ENCODE measurements at places on chromosomes 5 and 9.

GRCh38 chr5:5675511-5675910 is 253.0 kb downstream of the ICE1 start:
- no peak for DNase-seq

DNA sequence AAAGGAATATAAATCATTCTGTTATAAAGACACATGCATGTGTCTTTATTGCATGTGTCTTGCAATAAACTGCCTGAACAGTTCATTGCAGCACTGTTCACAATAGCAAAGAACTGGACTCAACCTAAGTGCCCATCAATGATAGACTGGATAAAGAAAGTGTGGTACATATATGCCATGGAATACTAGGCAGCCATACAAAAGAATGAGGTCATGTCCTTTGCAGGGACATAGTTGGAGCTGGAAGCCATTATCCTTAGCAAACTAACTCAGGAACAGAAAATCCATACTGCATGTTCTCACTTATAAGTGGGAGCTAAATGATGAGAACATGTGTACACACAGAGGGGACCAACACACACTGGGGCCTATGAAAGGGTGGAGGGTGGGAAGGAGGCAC is 63.7 kb upstream of the CHD1 start:
- no peak for DNase-seq

DNA sequence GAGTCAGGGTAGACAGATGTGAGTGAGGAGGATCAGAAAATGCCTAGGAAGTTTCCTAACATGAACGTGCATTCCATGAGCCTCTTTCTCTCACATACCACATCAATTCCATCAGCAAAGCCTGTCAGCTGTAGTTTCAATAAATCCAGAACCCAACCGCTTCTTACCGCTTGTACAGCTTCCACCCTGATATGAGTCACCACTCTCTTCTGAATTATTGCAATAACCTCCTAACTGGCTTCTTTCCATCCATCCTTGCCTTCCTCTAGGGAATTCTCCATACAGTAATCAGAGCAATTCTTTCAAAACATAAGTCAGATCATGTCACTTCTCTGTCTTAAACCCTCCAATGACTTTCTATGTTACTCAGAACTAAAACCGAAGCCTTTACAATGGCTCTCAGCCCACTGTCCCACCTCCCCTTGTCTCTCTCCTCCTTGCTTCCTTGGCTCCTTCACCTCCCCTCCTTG is 8.1 kb upstream of the RAD23B start:
- DNase-seq, result no peak

DNA sequence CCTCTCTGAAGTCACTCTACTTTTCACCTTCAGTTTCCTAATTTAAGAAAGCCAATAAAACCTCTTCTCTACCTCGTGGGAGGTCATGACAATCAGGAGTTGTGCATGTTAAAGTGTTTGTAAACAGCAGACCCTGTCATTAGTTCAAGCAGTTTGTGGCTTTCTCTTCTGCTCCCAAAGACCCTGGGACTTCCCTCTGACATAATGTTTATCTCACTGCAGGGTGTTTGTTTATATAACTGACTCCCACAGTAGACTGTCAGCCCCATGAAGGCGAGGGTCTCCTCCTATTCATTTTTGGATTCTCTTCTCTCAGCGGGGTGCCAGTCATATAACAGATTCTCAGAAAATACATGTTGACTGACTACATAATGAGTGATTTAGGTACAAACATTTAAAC is 360.0 kb upstream of the ZNF462 start:
- no peak for DNase-seq

DNA sequence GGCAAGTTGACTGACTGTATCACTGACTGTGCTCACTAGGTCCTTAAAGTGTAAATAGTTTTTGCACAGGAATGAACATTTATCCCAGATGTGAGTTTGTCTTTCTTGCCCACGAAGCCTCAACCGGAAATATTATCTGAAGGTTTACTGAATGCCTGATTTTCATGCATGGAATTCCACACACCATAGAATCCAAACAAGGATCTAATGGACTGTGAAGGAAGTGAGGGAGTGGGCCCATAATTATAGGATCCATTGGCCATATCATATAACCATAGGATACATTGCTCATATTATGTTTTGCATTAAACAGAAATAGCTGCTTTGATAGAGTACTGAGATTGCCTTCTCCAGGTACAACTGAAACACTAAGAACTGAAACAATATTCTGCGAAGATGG is 1057.2 kb upstream of the EDIL3 start:
- DNase-seq, result no peak

DNA sequence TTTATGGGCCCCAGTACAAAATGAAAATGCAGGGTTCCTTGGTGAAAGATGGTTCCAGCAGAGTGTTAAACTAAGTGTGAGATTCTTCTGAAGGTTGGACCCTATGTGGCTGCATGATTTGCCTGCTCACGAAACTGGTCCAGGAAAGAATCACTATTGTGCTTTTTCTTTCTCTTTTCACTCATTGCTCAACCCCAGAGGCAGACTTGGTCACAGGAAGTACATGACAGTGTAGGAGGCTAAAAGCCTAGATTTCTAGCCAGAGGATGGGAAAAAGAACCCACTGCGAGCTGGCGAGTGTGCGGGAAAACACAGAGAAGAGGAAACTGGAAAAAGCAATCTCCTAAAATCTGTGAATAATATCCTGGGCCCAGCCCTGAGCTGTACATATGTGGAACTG is 18.6 kb downstream of the SLC36A2 start:
- DNase-seq, result no peak

- no peak for DNase-seq
Measured at GRCh38 chr9:99576002-99576401, 245.7 kb upstream of the NR4A3 start.

DNA sequence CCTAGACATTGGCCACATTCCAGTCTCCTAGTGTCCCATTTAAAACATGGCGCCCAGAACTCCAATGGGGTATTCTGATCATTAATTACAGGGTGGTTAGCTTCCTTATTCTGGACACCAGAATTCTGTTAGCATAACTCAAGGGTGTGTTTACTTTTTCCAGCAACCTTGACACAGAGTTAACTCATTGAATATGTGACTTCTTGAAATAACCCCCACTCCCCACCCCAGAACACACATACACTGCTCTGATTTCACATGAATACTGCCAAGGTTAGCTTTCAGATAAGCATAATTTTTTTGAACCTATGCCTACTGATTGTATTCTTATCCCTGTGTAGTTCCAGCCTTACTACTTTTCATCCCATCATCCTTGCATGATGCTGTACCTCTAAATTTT is 151.1 kb downstream of the SMARCA2 start:
- no peak for DNase-seq

DNA sequence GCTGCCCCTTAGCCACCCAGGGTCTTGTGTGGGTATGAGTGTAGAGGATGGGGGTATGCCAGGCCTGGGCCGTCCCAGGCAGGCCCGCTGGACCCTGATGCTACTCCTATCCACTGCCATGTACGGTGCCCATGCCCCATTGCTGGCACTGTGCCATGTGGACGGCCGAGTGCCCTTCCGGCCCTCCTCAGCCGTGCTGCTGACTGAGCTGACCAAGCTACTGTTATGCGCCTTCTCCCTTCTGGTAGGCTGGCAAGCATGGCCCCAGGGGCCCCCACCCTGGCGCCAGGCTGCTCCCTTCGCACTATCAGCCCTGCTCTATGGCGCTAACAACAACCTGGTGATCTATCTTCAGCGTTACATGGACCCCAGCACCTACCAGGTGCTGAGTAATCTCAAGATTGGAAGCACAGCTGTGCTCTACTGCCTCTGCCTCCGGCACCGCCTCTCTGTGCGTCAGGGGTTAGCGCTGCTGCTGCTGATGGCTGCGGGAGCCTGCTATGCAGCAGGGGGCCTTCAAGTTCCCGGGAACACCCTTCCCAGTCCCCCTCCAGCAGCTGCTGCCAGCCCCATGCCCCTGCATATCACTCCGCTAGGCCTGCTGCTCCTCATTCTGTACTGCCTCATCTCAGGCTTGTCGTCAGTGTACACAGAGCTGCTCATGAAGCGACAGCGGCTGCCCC is 2.6 kb downstream of the SLC35A4 start:
- no peak for DNase-seq

GRCh38 chr5:112174959-112175594 is 244.0 kb downstream of the EPB41L4A start:
- DNase-seq, result peak; percentile 67

- no peak for DNase-seq
Measured at GRCh38 chr5:125609011-125609410, 814.2 kb upstream of the GRAMD2B start.
